ENCODE measurements at places on chromosomes 6 and 20. TPM values are rescaled to one million over a fixed set of nuclear protein-coding genes. Genes with fewer than 3 reads are reported as not detected.

CCR6 gene
- not detected for total RNA-seq

DNA sequence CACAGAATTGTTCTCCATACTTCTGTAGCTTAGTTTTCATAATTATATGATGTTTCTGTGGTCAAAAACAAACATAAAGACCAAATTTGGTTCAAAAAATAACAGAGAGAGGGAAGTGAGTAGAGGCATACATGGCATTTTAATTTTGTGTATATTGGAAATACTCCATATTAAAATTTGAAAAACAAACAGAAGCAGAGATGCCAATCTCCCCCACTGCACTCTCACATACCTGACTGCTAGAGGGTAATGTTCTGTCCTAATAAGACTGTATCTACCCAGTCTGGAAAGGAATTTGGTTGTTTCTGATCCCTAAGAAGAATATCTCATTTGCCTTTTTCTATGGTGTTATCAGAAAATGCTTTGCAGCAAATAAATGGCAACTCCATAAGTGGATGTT, 959.0 kb upstream of the FLRT3 start:
- no peak for DNase-seq

GRCh38 chr6:148214667-148215066, 128.0 kb upstream of the SASH1 start:
- DNase-seq: no peak

DNA sequence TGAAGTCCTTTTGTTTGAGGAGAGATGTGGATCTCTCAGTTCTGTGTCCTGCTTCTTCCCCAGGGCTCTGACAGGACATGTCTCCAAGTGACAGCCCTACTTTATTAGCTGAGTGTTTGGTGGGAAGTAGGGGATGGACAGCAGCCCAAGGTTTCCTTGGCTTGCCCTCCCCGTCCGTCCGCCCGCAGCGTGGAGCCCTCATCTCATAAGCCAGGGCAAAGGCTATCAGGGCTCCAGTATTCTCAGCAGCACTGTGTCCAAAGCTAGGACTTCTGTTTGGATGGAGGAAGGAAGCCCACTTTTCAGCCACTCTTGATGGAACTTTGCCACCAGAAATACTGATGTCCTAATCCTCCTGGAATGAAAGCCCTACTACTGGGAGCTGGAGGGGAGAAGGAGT, 13.6 kb downstream of the CDC5L start:
- no peak for DNase-seq

- DNase-seq: no peak
Observed at GRCh38 chr20:35833241-35833640, 61.4 kb downstream of the PHF20 start.

- DNase-seq: no peak
Observed at GRCh38 chr6:158262082-158262481, 50.2 kb upstream of the TULP4 start.

DNMT3B gene
- 0.81 TPM for total RNA-seq

DNA sequence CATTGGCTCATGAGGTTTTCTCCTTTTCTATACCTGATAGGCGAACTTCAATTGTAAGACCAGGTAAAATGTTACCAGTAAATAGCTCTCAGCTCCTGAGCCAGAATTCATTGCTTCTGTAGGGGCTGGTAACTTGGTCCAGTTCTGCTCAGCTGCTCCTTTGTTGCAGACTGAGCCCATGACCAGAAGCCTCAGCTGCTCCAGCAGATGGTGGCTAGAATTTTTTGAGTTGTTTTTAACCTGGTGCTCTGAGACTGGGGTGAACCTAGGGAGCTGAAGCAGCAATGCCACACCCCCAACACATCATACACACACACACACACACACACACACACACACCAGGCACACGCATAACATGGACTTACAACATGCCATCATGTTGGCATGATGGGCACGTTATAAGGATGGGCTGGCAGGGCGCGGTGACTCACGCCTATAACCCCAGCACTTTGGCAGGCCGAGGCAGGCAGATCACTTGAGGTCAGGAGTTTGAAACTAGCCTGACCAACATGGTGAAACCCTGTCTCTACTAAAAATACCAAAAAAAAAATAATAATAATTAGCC, 103.1 kb downstream of the QRSL1 start:
- DNase-seq: no peak

DNA sequence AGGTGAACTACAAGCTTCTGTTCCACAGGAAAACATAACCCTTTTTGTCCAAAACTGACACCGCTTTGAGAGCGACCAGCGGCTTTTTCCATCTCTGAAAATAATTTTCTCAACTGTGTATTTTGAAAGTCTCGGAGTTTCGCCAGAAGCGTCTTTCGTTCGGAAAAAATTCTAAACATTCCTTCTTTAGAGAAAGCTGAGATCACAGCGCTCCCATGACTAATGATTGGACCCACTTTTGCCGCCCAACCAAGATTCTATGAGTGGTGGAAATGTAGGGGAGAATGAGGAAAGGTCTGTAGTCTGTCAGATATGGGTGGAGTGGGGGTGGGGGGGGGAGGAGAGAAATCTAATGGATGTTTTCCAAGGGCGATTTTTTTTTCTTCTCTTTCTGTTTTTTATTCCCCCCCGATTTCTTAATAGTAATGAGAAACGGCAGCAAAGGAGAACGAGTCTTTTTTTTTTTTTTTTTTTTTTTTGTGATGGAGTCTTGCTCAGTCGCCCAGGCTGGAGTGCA, 189.3 kb downstream of the TRIM27 start:
- no peak for DNase-seq

FOXC1 gene
- 103 TPM for total RNA-seq

GRCh38 chr6:152360034-152360433, 277.1 kb downstream of the SYNE1 start:
- DNase-seq: no peak

GRCh38 chr20:58697867-58698703, 5.5 kb downstream of the NPEPL1 start:
- no peak for DNase-seq

DNA sequence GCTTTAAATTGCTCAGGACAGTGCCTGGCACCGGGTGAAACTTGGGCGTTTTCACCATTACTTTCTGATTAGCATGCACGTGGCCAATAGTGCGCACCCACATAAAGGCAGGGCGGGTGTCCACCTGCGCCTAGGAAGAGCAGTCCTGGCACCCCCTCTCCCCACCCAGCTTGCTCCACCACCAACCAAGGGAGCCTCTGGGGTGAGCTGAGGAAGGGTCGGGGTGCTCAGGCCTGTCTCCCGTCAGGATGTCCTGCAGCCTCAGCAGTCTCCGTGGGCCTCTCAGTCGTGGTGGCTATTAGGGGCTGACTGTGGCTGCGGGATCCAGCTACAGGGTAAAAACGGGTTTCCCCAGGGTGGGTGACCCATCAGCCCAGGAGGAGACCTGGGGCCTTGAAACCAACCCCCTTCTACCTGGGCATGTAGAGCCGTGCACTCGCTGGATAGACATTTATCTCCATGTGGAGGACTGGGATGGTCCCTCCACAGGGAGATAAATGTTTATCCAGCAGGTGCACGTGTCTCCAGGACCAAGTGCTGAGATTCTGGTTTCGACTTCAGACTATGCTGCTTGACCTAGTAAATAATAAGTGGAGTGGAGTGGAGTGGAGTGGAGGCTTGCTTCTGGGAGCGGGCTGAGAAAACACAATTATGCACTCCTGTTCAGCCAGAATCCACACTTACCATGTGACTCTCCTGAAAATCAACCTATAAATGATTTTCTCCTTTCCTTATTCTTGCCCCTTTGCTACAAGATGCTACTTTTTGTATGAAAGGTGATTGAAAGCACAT, 91.1 kb downstream of the ZDHHC14 start:
- no peak for DNase-seq

RHAG gene
- not detected for total RNA-seq

DNA sequence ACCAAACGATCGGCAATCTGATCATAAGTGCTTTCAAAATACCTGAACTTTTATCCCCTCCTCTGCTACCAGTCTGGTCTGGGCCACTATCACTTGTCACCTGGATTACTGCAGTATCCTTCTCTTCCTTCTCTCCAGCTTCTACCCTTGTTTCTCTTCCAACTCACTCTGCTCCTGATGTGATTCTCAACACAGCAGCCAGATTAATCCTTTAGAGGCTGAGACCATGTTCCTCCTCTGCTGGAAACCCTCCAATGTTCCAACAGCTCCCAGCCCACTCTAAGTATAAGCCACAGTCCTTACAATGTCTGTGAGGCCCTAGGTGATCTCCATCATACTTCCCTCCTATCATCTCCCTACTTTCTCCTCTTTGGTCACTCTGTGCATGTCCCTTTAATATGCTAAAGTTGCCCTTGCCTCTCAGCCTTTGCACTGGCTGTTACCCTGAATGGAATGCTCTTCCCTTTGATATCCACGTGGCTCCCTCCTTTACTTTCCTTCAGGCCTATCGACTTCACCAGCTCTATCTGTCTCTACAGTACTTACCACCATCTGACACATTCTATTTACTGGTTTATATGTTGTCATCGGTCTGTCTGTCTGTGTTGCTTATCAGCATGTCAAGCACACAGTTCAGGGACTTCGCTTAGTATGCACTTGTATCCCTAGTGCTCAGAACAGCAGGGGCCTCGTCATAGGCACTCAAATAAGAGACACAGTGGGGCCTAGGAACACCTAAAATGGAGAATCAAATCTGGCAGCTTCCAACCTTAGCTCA, 35.0 kb upstream of the RNF24 start:
- DNase-seq: no peak

- no peak for DNase-seq
Observed at GRCh38 chr6:22765015-22765414, 195.6 kb downstream of the HDGFL1 start.

DNA sequence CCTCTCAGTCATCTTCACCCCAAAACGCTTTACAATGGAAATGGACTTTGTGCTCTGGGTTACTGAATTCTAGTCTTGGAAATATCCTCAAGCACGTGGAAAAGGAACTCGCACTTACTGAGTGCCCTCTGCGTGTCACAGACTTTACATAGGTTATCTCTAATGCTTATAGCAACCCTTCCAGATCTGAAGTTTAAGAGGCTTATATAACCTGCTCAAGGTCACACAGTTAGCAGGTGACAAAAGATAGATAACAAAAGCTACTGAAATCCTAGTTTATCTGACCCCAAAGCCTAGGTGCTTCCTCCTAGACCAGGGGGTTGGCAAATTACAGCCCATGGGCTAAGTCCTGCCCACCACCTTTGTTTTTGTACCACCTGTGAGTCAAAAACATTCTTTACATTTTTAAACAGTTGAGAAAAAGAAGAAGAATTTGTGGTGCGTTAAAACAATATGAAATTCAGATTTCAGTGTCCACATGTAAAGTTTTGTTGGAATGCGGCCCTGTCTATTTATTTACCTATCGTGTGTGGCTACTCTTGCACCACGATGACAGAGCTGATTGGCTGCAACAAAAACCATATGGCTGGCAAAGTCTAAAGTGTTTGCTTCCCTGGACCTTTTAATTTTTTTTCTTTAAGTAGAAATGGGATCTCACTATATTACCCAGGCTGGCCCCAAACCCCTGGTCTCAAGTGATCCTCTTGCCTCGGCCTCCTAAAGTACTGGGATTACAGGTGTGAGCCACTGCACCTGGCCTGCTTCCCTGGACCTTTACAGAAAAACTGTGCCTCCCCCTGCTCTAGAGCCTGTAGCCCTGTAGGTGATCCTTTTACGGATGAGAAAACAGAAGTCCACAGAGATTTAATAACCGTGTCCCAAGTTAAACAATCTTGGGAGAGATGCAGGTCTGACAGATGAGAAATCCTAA, 110.2 kb upstream of the RREB1 start:
- no peak for DNase-seq

GRCh38 chr20:57108742-57109570, 157.5 kb downstream of the BMP7 start:
- DNase-seq: no peak

DNA sequence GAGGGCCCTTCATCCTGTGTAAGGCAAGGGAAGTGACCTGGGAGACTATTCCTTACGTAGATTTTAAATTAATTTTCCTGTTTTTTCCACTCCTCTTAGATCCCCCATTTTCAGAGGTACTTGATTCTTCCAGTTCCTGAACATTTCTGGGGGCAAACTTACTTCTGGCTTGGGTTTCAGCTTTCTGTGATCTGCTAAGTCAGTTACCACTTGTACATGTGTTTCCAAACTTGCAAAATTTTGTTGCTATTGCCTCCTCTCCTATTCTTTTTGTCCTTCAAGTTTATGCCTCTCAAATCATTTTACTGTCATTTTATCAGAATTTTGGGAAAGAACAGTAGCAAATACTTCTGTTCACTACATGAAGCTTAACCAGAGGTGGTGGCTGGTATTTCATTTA, 81.2 kb downstream of the QRSL1 start:
- no peak for DNase-seq

RNF182 gene
- not detected for total RNA-seq

DNA sequence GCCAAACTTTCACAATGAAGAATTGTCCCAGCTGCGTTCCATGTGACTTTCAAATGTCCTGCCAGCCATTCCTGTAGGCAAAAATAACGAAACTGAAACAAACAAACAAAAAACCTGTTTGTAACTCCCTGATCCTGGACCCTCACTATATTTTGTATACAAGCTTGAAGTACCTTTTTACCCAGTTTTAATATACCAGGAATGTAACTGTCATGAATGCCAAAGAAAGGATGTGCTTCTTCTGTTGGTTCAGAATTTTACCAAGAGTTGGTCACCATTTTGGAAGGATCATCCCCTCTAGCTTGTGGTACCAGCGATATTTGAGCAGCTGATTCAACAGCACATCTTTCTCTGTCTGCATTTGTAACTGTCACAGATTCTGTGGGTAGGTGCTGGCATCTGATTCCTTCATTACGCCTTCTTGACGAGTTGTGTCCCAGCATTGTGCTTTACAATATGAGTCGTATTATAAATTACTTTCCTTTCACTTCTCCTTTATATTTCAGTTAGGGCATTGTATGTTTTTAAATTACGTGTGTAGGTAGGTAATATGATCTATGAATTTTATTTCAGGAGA, 93.9 kb downstream of the DLGAP4 start:
- DNase-seq: no peak

DNA sequence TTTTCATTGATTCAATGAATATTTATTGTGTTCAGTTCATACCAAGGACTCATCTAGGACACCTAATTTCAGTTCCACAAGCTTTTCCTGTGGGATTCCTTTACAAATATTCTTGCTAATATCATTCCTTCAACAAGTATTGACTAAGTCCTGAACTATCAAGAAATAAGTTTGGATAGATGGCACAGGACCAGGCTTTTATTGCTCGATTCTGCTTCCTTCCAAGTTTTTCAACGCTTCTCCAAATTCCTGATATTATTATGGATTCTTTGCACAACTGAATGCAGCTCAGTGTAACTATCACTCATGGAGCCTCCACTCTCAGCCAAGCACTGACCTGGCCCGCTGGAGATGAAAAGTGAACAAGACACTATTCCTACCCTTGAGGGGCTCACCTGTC, 32.7 kb upstream of the COL21A1 start:
- no peak for DNase-seq

GRCh38 chr6:35782424-35782823, 1.6 kb downstream of the CLPSL1 start:
- no peak for DNase-seq

GRIK2 gene
- total RNA-seq: 0.92 TPM

DNA sequence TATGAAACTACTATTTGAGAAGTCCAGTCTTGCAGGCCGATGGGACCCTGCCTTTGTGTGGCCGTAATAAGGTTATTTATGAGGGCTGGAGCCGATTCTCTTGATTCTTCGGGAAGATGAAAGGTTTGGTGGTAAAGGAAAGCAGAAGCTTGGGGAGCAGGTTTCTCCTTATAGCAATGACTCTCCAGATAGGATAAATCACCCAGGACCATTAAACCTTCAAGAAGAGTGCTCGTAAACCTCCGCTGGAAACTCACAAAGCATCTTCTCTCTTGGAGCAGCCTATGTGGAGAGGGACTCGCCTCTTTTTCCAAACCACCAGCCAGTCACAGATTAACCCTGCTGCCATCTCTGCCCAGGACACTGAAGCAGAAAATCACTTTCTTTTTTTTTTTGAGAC, 69.6 kb upstream of the SALL4 start:
- no peak for DNase-seq

Measured in thoracic aorta (tissue), 2 donors.